ENCODE measurements at places on chromosomes 6 and 20. TPM values are rescaled to one million over a fixed set of nuclear protein-coding genes. Genes with fewer than 3 reads are reported as not detected.

DNA sequence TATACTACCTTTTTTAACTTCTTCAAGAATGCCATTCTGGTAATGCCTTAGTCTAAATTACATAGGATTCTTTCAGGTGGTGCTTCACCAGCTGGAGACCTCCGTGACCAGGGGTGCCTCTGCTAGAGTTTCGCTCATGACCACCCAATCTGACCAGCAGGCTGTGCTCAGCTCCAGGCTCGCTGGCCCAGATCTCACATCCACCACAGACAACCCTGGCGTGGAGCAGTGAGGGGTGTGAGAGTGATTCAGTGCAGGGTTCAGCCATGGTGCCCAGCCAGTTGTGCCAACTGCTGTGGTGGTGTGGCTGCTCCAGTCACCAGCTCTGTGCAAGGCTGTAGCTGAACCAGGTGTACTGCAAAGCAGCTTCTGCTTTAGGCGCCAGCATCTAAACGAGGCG is 198.6 kb downstream of the MMUT start:
- no peak for DNase-seq

The DHX16 gene
- total RNA-seq: 17.6 TPM

GRCh38 chr6:94859924-94860323 is 717.4 kb upstream of the MANEA start:
- DNase-seq: no peak

DNA sequence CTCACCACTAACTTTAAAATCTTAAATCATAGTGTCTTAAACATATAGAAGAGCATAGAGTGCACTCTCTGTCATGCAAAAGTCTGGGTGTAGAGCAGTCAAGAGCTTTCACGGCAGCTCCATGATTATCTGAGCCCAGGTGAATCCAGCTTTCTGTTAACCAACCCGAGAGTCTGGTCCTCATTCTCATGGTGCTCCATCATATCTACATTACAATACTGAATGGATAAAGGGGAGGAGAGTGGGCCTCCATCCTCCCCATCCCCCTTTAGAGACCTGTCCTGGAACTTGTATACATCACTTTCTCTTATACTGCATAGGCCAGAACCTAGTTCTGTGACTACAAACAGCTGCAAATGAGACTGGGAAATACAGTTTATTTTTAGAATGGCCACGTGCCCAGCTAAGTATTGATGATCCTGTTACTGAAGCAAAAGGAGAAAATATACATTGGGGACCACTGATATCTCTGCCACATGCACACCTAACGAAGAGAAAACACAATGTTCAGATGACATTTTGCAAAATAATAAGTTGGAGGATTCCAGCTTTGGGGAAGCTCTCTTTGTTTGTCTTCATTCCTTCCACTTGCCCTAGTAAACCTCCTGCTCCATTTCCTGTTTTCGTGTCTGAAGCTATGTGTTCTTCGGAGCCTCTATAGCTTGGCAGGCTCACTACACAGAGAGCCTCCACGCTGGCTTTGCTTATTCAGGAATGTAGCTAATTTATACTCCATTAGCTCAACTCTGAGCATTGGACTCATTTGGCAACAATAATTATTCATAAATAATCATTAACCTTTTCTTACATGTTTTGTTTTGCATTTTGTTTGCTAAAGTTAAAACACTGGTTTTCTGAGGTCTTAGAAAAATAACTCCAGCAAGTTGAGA is 110.1 kb downstream of the IYD start:
- DNase-seq: no peak

DNA sequence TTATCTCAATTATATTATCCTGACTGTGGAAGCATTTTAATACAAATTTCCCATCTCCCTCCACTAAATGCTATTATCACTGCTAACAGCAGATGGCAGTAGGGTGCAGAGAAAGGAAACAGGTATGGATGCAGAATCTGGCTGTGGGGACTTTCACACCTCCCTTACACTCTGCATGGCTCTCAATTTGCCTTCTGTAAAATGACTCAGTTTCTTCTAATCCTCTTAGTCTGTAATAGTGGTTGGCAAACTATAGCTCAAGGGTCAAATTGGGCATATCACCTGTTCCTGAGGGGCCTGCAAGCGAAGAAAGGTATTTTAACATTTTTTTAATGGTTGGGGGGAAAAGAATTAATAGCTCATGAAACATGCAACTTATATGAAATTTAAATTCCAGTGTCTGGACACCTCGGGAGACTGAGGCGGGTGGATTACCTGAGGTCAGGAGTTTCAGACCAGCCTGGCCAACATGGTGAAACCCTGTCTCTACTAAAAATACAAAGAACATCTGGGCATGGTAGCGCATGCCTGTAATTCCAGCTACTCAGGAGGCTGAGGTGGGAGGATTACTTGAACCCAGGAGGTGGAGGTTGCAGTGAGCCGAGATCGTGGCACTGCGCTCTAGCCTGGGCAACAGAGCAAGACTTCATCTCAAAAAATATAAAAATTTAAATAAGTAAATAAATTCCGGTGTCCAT is 83.5 kb downstream of the ZMYND8 start:
- DNase-seq: no peak

- no peak for DNase-seq
Observed at GRCh38 chr20:2738331-2739041, 45.9 kb downstream of the EBF4 start.

- DNase-seq: no peak
Observed at GRCh38 chr6:93964321-93964720, 545.0 kb upstream of the EPHA7 start.

The CDSN gene
- not detected for total RNA-seq

DNA sequence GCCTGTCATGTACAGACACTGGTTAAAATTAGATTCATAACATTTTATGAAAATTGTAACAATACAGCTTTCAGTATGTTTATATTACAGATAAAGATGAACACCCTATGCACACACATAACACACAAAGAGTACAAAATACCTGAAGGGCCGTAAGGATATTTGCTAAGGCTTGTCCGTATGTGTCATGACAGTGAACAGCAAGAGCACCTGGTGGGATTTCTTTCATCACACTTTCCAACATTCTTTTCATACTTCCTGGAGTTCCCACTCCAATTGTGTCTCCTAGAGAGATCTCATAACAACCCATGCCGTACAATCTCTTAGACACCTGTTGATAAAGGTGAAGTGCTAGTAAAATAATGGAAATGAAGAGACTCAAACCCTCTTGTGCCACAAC is 83.7 kb downstream of the HMGCLL1 start:
- DNase-seq: no peak

DNA sequence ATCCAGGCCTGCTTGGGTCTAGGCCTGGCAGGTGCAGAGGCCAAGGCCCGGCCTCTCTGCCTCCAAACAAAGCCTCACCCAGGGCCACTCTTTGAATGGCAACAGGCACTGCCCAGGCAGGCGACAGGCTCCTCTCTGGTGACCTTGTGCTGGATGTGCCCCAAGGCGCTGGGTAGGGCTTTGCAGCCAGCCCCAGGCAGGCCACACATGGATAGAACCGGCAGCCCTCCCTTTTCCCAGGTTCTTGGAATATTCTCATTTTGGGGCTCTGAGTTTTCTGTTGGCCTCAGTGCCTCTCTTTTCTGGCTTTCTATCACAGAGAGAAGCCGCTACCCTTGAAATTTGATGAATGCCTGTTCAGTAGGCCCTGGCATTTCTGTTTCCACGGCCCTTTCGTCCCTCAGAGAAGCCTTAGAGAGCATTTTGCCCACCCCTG is 18.9 kb downstream of the PKIG start:
- peak; percentile 72 for DNase-seq
